ENCODE measurements at places on chromosomes 2 and 18. TPM values are rescaled to one million over a fixed set of nuclear protein-coding genes. Genes with fewer than 3 reads are reported as not detected.
A peak's percentile ranks its signal among the peaks of the same experiment; 100 is the strongest.

- DNase-seq = no peak
These were observed 316.2 kb downstream of the PDE11A start for GRCh38 chr2:177756336-177756735.

DNA sequence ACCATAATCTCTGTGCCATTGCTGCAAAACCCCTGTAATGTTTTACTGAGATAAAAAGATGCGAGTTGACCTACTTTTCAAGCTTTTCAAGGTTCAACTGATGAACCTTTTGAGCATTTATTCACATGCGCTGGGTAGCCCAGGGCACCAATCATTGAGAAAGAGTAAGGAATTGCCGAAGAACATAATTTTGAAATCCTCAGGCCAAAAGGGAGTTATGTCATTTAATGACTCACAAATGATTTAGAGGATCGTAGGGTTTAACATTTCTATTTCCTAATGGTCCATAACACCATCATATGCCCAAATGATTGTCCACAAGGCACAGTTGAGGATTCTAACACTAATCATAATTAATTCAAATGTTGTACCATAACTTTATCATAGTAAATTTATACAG, 20.2 kb upstream of the DLX1 start:
- no peak for DNase-seq

The KANSL3 gene
- polyA plus RNA-seq = 28.3 TPM

The RBM44 gene
- 1.3 TPM for polyA plus RNA-seq

DNA sequence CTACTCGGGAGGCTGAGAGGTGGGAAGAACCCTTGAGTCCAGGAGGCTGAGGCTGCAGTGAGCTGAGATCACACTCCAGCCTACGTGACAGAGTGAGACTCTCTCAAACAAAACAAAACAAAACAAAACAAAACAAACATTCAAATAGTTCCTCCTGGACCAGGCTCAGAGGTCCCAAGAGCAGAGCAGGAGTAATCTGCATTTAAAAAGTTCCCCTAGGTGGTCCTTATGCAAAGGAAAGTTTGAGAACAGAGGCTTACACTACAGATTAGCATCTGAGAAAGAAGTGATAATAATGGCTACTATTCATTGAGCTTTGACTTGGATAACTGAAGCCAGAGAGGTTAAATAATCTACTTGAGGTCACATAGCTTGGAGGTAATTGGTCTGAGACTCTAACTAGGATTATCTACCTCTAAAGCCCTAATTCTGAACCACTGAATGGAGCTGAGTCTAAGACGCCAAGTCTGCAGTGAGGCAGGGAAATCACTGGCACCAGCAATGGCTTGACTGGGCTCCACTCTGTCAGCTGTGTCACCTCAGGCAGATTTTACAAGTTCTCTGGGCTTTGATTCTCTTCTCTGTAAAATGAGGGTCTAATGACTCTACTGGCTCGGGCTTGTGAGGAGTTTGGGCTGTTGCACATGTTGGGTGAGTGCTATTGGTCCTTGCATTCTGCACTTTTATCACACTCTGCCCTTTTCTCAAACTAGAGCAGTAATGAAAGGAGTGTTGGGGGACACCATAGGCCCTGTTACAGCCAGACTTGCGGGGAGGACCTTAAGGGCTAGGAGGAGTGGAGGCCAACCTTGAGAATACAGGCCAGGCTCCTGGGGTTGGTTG, 29.2 kb upstream of the DLX2 start:
- no peak for DNase-seq

DNA sequence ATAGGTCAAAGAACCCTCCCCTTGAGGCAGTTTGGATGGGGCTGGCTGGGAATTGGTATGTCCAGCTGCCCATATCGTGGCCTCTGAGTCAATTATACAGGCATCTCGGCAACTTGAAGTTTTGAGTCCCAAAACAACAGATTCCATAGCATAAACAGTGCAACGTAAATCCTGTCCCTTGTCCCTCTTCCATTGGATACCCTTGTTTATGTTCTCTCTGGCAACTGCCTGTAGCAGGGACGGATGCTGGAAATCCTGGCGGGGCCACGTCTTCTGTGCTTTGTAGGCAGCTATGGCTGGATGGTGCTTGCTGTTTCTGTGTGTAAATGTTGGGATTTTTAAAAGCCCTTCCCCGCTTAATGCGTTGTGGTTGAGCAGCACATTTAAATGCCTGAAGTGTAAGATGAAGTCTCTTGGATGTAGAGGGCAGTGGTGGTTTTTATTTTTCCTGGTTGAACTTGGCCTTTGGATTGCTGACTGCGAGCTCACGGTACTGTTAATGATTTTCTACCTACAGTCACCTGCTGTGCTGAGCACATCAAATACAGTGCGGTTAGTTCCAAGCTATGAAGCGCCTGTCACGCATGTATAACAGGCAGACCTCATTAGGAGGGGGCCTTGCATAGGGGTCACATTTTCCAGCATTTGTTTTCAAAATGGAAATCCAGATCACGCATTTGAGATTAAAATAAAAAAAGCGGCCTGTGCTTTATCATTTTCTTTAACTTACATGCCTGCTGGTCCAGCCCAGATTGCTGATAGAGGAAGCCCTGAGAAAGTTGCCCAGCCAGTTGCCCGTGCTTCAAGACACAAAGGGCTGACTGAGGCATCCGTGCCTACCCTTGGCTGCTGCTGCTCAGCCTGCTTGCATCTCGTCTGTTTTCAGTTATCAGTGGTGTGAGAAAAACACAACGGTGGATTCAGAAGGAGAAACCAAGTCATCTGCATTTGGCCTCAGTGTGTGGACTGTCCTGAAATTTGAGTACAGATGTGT, 84.7 kb downstream of the NEDD4L start:
- DNase-seq = no peak

- DNase-seq = no peak
These were observed 33.3 kb upstream of the NT5DC4 start for GRCh38 chr2:112687522-112687921.

DNA sequence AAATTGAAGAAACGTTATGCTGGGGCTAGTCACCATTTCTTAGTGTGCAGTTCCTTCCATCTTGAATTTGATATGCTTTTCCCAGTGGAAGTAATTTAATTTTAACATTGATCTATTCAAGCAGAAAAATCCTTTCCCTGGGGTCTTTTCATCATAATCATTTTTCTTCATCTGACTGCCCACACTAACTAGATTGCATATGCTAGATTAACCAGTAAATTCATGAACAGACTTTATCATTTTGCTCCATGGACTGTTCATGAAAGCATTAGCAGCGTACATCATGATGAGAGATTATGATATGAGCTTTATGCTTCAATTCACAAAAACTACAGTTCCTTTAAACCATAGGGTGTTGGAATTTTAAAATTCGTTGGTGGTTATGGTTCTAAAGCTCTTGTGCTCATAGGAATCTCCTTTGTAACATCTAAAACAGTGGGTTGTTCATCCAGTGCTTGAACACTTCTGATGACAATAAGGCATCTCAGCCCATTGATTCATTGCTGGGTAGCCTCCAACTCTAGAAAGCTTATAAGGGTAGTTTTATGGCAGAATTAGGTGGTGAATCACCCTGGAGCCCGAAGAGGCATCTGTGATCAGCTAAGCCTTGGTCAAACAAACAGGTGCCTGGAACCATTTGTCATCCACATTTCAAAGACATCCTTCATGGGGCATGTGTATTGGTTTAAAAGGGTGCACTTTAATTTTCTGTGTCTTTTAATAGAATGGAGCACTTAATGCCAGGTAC, 77.2 kb upstream of the NDUFV2 start:
- DNase-seq = no peak

- DNase-seq = no peak
These were observed 737.9 kb upstream of the SALL3 start for GRCh38 chr18:78241535-78242253.

DNA sequence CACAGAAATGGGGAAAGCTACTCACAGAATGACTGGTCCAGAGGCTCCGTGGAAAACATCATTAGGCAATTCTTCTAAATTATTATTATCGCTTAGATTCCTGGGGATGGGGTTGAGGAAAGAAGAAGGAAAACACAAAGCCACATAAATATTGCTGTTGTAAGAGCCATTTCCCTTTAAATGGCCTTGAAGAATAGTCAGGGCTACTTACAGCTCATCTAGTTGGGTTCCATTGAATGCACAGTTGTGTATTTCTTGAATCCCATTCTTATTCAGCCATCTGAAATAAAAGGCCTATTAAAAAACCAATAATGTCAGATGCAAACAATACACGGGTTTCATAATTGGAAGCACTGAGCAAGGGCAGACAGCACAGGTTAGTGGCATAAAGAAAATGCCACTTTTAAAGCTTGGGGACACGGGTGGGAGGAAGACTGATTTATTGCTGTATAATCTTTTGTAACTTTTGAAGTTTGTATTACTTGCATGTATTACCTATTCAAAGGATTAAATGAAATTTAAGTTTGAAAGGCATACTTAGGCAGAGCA, 171.4 kb downstream of the FSHR start:
- no peak for DNase-seq

DNA sequence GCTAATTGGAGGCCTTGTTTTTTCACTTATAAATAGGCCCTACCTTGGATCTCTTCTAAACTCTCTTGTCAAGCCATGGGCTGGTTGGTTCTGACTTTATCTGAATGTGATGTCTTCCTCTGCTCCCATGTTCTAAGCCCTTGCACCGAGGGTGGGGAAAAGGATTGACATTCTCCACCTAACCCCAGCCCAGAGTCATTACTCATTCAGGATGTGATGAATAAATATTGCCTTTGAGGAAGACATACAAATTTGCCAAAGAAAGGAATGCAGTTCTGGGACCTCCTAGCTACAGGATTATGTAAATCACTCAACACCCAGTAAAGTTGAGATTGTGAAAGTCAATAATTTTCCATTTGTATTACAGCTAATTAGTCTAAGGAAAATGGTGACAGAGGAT, 142.1 kb upstream of the LYPD6 start:
- no peak for DNase-seq

The NTSR2 gene
- polyA plus RNA-seq = not detected

DNA sequence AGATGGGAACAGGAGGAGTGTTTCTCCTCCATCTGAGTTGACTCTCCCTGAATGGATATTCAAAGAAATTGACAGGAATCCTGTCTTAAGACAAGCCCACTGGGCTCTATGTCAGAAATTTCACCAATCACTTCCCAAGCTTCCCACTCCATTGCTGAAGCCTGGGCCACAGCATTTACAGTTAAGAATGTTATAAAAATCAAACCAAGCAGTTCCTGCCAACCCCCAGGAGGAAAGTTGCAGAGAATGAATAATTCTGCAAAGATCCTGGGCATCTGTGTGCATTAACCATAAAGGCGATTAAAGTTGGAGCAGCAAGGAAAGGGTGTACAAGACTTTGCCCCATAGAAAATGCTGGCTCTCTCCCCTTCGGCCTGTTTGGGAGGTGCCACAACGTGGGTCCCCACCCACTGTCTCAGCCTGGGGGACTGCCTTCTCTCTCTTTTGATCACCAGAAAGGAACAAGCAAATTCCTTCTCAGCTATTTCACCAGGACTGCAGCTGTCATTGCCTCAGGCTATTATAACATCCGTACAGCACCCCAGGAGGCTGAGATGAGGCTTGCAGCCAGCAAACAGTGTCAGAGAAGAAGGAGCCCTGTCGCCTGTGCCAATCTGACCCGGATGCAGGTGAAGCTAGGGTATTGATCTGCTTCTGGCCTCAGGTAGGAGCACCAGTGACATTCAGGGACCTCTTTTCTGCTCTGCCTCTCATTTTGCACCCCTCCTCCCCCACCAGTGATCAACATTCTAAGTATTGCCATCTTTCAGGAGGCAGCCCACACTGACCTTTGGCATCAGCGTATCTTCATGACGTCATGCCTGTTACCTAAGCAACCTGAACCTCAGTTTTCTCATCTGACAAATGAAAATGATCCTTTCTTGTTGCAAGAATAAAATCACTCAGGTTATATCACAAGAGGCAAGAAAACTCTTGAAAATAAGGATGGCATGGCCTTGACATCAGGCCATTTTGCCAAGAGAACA, 219.0 kb downstream of the SH3BP4 start:
- DNase-seq = no peak

DNA sequence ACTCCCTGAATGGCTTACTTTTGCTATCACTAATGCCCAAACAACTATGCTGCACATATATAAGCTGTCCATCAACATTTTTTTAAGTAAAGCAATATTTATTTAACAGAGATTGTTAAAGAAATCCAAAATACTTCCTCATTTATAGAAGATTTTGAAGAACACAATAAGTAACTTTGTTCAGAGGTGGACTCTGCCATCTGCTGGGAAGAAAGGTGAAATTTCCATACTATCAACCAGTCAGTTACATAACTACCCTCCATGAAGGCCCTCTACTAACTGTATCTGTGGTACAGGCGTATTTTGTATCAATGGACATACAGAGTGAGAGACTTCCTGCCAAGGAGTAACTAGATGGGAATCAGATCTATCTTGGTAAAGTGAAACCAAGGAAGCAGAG, 106.0 kb downstream of the DTNB start:
- DNase-seq = peak; percentile 34

The SFT2D3 gene
- polyA plus RNA-seq = not detected

The KYNU gene
- polyA plus RNA-seq = 0.85 TPM

DNA sequence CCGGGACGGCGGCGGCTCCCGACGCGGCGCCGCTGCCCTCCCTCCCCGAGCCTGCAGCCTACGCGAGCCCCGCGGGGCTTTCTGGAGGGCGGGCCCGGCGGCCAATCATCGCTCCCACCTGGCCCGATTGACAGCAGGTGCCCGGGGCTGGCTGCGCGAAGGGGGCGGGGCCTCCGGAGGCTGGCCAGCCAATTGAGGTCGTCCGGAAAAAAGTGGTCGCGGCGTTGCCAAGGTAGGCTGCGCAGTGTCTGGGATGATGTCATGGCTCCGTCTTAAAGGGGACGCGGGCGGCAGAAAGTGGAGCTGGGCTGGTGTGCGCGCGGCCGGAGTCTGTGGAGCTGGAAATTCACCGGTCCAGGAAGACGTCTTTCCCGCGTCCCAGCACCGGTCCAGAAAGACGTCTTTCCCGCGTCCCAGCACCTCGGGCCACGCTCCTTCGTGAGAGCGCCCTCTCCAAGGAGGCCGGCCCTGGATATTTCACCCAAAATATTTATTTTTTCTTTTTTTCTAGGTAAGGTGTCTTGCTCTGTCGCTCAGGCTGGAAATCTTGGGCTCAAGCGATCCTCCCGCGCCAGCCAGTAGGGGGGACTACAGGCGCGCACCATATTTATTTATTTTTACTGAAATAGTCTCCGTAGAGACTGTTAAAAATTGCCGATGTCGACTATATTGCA, at the start of gene ACTR1B:
TSS of gene ACTR1B (minus strand) at position 83 of the 674 bp plus-strand sequence. CDS start 154 bp downstream, outside the sequence.
- peak; percentile 98 for DNase-seq

DNA sequence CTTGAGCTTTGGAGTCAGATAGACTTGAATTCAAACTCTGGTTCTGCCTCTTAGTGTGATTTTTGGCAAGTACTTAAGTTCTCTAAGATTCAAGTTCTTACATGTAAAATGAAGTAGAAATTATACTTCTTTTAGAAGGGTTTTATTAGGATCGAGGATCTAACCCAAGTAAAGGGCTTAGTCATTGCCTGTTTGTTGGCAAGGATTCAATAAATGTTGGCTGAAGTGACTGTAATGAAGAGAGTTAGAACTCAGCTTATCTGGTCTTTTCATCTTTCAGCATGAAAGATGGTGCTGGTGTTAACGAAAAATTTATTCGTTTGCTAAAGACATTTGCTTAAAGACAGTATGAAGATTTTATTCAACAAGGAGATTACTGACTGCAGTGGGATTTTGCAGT, 315.9 kb upstream of the THUMPD2 start:
- peak; percentile 41 for DNase-seq

The PRKAG3 gene
- polyA plus RNA-seq = 25.3 TPM
